ENCODE measurements at places on chromosomes 1 and 21. TPM values are rescaled to one million over a fixed set of nuclear protein-coding genes. Genes with fewer than 3 reads are reported as not detected.
A peak's percentile ranks its signal among the peaks of the same experiment; 100 is the strongest.

Gene FCER1G
- total RNA-seq: 0.88 TPM

Gene KCND3
- total RNA-seq: not detected

Gene CCDC27
- total RNA-seq: not detected

Gene CFAP45
- 0.63 TPM for total RNA-seq

Gene TAS1R1
- total RNA-seq: not detected

Gene ALX3
- total RNA-seq: not detected

Gene PGLYRP3
- total RNA-seq: not detected

Gene COL24A1
- 0.23 TPM for total RNA-seq

Gene GJA4
- total RNA-seq: not detected

Gene FAM167B
- 3.1 TPM for total RNA-seq

Gene CEP350
- 54.2 TPM for total RNA-seq

Gene PEX10
- 19.4 TPM for total RNA-seq

Gene RPTN
- not detected for total RNA-seq

Gene TIE1
- 0.15 TPM for total RNA-seq

Gene PDE9A
- total RNA-seq: 22.4 TPM

DNA sequence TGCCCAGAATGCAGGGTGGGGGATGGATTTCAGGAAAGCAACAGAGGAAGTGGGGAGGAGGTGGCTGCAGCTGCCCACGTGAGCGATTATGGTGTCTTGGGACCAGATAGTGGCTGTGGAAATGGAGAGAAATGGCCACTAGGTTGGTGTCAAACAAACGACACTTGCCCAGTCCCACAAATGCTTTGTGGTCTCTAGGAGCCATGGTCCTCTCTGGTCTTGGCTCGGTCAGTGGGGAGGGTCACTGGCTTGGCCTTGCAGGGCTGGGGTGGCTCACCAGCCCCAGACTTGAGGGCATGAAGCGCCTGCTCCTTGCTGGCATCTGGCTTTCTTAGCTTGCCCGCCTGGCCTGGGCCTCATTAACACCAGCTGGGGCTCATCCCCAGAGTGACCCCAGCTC is 7.2 kb downstream of the PADI2 start:
- no peak for DNase-seq

- no peak for DNase-seq
These were observed 10.2 kb downstream of the PHGDH start for GRCh38 chr1:119721896-119722295.

- DNase-seq: no peak
These were observed 30.0 kb downstream of the XCL2 start for GRCh38 chr1:168513656-168514404.

- DNase-seq: no peak
These were observed 37.0 kb downstream of the ARHGEF11 start for GRCh38 chr1:157008502-157008901.

GRCh38 chr1:208486677-208487076 is 242.5 kb upstream of the PLXNA2 start:
- DNase-seq: no peak

DNA sequence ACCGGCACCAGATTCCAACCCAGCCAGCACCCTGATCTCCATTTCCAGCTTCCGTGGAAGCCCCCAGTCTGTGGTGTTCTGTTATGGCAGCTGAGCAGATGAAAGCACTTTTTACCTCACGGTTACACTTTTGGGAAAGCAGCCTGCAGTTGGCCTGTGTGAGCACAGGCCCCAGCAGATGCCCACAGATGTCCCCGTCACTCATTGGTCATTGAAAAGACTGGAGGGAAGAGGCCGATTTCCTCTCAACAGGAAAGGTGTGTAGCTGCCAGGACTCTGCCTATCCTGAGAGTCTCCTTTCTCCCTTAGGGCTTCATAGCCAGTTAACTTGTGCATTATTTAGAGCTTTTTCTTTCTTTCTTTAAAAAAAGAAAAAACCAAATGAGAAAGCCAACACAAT is 123.0 kb downstream of the PCBP3 start:
- DNase-seq: no peak

DNA sequence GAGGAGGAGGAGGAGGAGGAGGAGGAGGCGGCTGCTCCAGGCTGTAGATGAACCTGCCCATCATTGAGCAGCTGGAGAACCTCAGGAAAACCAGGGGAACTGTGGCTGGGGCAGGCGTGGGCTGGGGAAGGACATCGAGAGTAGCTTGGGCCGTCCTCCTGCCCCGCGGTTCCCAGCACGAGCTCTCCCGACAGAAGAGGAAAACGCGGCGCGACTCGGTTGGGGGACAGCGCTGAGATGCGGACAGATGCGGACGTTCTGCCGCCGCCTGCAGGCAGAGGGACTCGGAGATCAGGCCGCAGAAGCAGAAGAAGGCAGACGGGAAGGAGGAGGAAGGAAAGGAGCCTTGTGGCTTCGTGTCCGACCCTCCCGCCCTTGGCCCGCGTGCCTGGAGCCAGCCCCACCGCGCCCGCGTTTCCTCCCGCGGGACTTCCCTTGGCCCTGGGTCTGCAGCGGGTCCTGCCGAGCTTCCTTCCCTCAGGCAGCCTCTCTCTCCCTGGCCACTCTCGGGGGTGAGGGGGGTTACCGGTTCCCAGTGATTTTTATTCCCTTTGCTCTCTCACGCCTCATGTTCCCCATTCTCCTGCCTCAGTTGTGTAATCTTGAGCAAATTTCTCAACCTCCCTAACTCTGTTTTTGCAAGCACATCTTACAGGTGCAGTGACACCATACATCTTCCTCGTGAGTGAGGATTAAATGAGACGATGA is 1.7 kb upstream of the TNFRSF9 start:
- DNase-seq: no peak

DNA sequence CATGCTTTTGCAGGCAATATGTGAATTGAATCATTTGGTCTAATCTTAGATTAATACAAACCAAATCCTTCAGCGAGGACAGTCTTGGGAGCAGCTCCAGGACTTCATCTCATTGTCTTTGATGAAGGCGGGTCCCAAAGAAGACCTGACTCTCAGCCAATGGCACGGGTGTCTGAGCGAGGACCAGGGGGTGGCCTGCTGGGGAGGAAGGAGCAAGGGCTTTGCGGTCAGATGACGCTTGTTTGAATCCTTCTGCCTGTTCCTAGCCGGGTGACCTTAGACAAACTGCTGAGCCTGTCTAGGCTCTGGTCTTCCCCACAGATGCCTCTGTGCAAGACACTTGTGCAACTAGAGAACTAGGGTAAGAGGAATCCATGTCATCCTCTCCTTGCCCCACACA is 312.1 kb upstream of the VAMP3 start:
- no peak for DNase-seq

DNA sequence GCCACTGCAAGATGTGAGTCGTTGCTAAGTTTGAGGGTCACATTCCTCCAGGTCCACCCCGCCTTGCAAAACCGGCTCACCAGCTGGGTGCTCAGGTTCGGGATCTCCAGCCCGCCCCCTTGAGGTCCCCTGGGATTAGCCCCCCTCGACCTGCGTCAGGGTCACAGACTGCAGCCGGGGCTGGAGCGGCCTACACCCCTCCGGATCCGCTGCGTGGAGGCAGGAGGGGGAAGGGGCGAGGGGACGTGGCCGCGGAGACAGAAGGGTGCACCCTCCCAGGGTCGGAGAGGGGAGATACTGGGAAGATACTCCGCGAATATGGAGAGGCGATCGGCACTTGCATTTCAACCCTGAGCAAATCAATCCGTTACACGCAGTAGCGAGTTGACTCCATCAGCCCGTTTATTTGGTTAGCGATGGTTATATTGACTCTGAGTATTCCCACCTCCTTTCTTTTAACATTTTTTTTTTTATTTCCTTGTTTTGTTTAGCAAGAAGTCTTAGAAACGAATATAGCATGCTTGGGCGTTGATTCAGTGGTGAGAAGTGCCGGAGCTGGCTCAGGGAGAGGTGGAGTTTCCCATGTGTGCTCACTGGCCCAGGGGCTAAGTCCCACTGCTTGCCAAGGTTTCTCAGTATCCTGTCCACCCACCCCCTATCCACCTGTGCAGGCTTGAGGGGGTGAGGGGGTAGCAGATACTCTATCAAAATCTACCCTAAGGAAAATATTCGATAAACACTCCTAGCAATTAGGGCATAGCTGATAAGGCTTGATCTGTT is 997 bp downstream of the IFNAR2 start:
- DNase-seq: peak; percentile 83

- DNase-seq: no peak
These were observed 144.6 kb downstream of the LRIG2 start for GRCh38 chr1:113217447-113218208.

DNA sequence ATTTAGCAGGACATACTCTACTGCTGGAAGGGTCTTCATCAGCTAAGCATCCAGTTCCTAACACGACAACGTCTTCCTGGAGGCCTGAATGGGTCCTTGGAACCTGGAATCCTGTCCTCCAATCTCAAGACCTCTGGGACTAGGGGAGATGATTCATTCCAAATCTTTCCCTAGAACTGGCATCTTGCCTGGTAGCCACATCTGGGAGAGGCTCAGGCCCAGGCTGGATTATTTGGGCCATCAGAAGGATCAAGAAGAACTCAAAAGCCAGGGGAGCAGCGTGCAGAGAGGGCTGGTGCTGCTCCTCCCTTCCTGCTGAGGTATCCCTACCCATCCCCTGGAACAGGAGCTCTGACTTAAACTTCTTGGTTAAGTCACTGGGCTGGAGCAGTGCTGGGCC is 2.8 kb upstream of the PHLDA3 start:
- DNase-seq: no peak

GRCh38 chr1:61230523-61230922 is 148.2 kb downstream of the NFIA start:
- no peak for DNase-seq

- DNase-seq: no peak
These were observed 185.3 kb upstream of the POU3F1 start for GRCh38 chr1:38231941-38232340.

DNA sequence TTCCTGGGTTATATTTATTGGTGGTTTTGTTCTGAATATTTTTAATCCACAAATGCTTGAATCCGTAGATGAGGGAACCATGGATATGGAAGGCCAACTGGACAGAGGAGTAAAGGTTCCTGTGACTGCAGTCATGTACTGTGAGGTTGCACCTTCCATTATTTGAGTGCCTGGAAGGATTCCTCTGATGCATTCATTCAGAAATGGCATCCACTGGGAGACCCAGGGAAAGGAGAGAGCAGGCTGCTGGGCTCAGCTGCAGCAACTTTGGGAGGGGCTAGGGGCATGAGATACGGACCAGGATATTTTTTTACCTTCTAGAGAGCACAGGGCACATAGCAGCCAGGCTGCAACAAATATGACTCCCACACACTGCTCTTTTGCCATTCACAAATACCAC is 19.5 kb downstream of the AK2 start:
- DNase-seq: no peak

DNA sequence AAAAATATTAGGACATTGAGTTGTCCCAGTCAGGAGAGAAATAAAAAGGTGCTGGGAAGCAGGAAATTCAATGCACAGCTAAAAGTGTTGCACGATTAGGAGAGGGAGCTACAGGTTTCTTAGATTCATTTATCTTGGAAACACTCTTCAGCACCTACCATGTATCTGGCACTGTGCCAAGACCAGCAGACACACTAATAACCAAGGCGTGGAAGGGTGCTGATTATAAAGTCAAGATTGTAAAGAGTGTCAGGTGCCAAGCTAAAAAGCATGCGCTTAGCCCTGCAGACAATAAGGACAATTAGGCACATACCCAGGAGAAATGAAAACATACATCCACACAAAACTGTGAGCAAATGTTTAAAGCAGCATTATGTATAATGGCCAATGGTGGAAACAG is 129.9 kb downstream of the DSCAM start:
- no peak for DNase-seq

DNA sequence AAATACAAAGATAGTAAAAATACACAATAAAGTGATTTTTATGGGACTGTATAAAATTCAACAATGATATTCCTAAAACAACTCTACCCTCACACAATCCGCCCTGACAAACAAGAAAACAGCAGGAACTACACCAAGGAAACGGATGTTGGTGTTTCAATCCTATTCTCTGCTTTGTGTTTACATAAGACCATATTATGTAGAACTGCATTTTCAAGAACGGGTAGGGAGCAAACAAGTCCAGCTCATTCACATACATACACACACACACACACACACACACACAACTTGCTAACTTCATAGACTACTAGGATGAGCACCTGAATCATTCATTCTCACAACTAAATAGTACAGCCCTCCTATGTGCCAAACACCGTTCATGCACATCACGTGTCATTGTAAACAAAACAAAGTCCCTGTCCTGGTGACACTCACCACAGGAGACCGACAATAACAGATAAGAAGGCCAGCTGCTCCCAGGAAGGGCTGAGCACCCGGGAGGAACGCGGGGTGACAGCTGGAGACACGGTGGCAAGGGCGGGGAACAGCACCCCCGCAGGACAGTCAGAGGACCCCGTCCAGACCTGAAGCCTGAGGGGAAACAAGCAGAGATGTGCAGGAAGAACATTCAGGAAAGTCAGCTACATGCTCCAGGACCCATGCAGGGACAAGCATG is 43.0 kb downstream of the NPHP4 start:
- no peak for DNase-seq

- DNase-seq: no peak
These were observed at the start of gene PGLYRP3 for GRCh38 chr1:153312570-153313186. PGLYRP3 (minus strand) TSS chr1:153312952; CDS start chr1:153310665, 2,287 bp downstream.

GRCh38 chr1:233897325-233898162 is 6.9 kb upstream of the SLC35F3 start:
- no peak for DNase-seq

DNA sequence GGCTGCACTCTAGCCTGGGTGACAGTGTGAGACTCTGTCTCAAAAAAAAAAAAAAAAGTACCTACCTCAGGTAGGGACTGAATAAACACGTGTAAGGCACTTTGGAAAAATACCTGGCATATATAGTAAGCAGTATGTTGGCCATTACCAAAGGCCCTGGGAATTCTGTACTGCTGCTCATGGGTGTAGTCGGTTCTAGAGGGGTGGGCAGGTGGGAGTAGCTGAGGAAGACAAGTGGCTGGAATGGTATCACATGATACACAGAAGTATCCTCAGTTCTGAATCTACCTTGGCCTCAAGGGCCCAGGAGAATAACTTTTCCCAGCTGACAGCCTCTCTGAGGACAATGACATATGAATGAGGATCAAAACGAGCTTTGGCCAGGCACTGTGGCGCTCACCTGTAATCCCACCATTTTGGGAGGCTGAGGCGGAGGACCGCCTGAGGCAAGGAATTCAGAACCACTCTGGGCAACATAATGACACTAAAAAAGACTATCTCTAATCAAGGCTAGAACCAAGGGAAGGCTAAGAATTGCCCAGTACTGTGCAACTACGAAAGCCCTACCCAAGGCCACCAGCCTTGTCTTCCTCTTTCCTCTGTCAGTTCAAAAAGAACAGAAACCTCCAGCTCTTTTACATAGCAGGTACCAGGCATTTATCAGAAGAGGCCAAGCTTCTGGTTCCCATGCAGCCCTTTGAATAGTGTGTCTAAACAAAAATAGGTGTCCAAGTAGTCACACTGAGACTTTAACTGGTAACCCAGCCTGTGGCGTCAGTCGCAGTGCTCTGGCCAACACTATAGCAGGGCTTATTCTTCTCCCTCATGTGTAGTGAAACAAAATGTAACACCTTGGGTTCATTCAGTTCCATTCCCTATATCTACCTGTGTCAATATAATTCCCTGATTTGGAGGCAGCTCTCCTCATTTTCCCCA is 10.2 kb downstream of the MMACHC start:
- no peak for DNase-seq

GRCh38 chr1:51131185-51131584 is 29.2 kb downstream of the C1orf185 start:
- DNase-seq: no peak
